GM04503 (cell line): ENCODE measurements at places on chromosomes 4 and X.

DNA sequence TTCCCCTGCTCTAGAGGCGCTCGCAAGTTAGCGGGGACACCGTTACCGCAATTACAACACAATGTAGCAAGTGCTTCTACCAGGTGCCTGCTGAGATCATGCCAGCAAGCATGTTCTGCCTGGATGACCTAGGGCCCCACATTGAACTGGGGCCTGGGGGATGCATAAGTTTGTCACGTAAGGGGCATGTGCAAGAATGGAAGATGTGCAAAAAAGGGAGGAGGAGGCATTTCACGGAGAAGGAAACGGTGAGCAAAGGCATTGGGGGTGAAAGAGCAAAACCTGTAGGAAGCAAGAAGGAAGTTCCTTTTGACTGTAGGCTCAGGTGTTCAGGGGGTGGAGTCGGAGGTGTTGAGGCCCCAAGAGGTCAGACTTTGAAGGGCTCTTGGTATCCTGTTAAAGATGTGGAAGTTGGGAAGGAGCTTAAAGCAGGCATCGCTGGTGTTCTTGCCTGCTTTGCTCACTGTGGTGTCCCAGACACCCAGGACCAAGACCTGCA, 602 bp upstream of the SCARB2 start:
- no peak for DNase-seq

DNA sequence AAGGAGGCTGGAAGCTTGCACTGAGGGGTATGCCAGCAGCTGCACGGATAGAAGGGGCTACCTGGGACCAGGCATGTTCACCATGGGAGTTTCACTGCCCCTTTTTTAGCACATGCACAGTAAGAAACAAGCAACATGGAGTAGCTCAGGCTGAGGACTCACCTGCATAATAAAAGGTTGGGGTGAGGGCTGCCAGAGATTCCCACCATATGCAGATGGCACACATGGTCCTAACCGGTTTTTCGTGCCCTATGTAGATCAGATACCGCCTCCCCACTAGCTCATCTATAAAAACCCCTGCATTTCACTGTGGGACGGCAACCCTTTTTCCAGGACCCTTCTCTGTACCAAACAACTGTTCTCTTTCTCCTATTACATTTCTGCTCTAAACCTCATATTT, 97.0 kb upstream of the LANCL3 start:
- DNase-seq: no peak

DNA sequence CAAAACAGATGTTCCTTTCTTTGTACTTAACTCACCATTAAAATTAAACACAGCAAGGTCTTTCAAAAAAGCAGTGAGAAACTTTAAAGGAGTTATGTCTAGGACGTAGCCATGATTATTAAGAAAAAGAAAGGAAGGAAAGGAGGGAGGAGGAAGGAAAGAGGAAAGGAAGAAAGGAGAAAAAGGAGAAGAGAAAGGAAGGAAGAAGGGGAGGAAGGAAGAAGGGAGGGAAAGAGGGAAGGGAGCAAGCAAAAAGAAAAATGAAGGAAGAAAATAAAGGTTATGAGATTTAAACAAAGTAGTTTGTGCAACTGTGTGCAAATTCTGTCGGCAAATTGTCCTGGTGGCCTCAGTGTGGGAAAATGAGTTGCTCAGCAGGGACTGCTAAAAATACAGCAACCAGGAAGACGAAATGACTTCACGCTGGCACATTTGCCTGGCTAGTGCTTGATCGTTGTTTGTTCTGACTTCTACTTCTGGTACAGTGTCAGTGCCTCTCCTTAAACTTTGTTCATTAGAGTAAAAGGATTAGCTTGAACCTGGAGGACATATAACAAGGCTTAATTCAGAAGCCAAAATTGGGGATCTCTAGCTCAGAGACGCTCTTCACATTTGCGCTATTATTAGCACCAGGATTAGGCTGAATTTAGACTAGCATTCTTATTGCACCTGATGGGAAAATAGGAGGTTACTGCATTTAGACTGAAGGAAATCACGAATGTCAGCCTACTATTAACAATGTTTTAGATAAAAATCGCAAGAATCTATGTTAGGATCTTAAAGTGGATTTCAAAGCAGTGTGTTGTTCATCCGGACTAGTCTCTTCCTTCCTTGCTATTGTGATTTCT, 81.2 kb downstream of the DCK start:
- no peak for DNase-seq

- no peak for DNase-seq
Observed at GRCh38 chr4:185566425-185566824, 31.1 kb upstream of the PDLIM3 start.

- DNase-seq: peak; percentile 10
Observed at GRCh38 chr4:1777822-1778641, 15.1 kb upstream of the FGFR3 start.

GRCh38 chrX:12206413-12206812, 68.1 kb downstream of the FRMPD4 start:
- DNase-seq: no peak

- no peak for DNase-seq
Observed at GRCh38 chr4:82398263-82398662, 24.5 kb upstream of the HNRNPD start.

DNA sequence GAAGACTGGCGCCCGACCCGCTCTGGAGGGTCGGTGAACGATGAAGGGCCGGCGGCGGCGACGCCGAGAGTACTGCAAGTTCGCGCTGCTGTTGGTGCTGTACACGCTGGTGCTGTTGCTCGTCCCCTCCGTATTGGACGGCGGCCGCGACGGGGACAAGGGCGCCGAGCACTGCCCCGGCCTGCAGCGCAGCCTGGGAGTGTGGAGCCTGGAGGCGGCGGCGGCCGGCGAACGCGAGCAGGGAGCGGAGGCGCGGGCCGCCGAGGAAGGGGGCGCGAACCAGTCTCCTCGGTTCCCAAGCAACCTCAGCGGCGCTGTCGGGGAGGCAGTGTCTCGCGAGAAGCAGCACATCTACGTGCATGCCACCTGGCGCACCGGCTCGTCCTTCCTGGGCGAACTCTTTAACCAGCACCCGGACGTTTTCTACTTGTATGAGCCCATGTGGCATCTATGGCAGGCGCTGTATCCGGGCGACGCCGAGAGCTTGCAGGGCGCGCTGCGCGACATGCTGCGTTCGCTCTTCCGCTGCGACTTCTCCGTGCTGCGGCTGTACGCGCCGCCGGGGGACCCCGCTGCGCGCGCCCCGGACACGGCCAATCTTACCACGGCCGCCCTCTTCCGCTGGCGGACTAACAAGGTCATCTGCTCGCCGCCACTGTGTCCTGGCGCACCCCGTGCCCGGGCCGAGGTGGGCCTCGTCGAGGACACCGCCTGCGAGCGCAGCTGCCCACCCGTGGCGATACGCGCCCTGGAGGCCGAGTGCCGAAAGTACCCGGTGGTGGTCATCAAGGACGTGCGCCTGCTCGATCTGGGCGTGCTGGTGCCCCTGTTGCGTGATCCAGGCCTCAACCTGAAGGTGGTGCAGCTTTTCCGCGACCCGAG, 568 bp downstream of the CHST7 start:
- DNase-seq: no peak

DNA sequence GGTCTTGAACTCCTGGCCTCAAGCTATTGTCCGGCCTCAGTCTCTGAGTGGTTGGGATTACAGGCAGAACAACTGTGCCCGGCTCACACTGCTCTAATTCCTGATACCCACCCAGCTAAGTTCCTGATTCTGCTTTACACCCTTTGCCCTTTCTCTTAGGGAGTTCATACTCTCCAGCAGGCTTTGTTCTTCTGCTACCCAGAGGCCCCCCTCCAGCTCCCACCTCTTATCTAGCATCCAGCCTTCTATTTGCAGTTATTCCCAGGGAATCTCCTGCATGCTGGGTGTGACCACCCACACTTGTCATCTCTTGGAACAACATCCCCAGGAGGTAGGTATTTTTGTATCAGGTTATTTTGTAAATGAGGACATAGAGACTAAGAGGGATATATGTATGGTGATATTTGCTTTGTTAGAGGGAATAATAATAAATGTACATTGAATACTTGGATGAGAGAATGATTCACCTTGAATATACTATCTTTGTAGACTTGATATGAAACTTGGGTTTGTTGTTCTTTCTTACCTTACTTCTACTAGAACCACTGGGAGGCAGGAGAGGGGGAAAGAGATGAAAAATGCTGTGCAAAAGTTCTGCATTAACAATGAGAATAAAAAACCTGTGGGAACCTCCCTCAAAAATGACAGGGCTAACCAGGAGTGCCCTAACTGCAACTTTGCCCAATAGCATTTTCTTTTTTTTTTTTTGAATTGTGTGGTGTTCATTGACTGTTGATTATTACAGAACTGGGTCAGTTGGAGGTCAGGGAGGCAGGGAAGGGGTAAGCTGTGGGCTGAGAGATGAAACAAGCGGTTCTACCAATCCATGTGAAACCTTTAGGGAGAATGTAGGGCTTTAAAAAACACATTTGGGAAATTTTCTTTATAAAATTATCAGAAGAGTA, 157.4 kb downstream of the SPRY1 start:
- DNase-seq: no peak

- DNase-seq: peak; percentile 62
Observed at GRCh38 chr4:38319456-38320342, 344.3 kb upstream of the KLF3 start.

GRCh38 chr4:39062770-39063097, 702 bp downstream of the KLHL5 start:
- no peak for DNase-seq

DNA sequence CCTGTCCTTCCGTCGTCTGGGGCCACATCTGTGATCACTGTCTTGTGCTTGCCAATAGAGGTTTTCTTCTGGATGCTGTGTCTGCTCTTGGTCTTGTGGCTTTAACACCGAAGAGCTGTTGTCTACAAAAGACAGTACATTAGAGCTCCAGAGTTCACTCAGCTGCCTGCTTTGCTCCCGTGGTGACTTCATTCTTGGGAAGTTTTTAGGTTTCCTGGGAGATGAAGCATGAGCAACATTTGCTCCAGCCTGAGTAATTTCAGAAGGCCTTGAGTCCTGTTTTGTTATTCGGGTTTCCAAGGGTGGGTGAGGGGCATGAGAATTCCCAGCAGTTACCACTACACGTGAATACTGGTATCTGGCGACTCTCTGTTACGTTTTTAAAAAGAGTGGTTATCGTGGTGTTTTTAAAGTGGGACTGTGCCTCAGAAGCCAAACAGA, 189.2 kb downstream of the SHROOM3 start:
- DNase-seq: peak; percentile 99

DNA sequence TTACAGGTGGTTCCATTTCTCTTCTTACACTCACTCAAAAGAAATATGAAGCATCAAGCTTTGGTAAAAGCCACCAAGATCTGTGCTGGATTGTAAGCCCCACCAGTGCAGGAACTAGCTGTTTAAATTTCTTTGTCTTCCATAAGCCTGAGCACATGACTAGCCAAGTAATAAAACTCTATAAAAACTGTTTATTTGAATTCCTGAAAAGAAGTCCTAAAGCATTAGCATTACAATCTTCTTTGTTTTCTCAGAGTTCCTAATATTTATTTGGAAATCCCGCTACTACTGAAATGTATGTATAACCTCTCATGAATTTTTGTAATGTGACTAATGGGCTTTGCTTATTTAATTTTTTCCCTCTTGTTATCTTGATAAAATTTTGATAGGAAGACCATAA, 65.9 kb downstream of the IQCM start:
- DNase-seq: no peak
